ENCODE measurements at places on chromosomes 7 and 10.

GRCh38 chr7:119842337-119842736, 430.6 kb upstream of the KCND2 start:
- no peak for DNase-seq

DNA sequence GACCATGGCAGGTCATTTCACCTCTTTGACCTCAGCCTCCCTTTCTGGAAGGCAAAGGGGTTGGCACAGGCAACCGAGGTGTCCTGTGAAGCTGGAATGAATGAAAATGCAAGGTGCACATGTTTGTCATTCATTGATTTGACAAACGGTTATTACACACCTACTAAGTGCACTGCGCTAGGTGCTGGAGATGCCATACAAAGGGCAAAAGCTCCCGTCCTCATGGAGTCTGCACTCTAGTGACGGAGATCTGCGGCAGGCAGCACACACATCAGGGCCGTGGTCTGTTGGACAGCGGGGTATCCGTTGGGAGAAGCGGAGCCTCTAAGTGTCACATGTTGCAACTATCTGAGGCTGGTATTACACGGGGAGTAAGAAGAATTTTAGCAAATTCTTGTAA, 44.2 kb downstream of the PRF1 start:
- DNase-seq: no peak

DNA sequence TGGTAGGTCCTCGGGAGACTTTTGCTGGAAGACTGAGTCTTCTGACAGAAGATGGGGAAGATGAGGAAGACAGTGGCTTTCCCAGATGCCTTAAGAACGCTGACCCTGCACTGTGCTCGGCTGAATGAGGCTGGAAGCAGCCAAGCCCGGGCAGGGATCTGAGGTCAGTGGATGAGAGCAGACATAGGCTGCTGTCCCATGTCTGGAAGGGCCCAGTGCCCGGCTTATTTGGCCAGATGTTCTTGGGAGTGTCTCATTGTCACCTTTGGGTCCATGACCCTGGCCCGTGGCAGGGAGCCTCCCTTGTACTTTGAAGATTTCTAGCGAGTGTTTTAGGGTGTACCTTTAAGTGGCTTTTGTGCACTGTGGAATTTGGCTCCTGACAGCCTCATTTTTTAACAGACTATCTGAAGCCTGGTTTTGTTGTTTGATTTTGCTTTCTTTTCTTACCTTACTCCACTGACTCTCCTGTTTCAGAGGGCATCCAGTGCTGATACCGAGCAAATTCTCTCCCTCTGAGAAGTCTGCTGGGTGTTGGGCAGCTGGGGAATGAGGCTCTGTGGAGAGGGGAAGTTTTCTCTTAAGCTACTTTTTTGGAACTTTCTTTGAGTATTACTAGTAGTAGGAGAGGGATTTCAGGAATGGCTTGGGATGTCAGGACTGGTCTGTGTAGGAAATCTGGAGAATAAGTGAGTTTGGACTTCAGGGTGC, 61.4 kb downstream of the CREB5 start:
- no peak for DNase-seq

DNA sequence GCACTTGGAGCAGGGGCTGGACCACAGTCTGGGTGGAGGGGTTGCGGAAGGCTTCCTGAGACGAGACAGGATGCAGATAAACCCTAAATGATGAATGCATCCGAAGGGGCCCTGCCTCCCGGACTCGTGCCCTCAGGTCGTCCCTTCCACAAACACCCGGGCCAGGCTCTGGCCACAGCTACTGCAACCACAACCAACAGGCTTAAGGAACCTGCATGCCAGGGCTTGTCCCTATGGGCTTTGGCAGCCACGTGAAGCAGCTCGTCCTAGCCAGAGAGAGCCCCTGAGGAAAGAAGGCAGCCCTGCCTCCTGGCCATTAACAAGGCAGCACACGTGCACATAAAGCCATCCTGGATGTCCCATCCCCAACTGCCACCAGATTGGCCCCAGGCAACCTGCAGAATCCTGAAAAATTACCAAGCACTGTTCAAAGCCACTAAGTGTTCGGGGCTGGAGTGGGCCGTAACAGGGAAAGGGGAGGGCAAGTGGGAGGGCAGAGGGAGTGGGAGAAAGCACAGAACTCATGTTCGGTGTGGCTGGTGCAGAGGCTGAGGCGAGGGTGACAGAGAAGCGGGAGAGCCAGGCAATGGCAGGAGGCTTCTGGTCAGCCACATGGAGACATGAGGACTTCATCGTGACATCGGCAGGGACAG, 62.7 kb downstream of the MAD1L1 start:
- no peak for DNase-seq

- DNase-seq: no peak
These were observed 211.7 kb downstream of the CCSER2 start for GRCh38 chr10:84540022-84540616.
